ENCODE measurements at places on chromosomes 16 and 17.

GRCh38 chr17:65022751-65023700 lies 33.5 kb downstream of the GNA13 start:
- H3K27me3 ChIP-seq, result no peaks in the 10 kb centered on the region
- H3K36me3 ChIP-seq, result peaks cover 32% of the 10 kb centered on the region
- peak; percentile 41 for DNase-seq
- peaks cover 81% of the 10 kb centered on the region for H3K4me1 ChIP-seq

DNA sequence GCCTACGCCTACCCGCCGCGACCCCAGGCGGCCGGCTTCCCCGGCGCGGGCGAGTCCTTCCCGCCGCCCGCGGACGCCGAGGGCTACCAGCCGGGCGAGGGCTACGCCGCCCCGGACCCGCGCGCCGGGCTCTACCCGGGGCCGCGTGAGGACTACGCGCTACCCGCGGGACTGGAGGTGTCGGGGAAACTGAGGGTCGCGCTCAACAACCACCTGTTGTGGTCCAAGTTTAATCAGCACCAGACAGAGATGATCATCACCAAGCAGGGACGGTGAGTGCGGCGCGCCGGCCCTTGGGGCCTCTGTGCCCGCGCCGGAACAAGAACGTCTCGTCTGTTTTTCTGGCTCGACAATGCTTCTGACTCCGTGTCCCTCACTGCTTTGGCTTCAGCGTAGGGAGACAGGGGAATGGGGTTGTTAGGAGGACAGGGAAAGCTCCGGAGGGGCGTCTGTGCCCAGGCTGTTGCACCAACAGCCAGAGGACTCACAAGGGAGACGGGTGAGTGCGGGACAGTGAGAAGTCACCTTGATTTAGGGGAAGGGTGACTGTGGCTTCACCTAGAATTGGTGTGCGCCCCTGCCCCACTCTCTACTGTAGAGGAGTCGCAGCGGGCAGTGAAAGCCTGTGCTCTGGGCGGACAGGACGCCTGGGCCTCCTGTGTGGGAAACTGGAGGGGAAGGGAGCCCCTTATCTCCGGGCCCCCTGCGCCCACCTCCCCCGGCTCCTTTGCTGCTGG lies 806 bp downstream of the TBX21 start:
- peaks cover 46% of the 10 kb centered on the region for H3K36me3 ChIP-seq
- H3K27ac ChIP-seq, result peak overlapping the region; percentile 98
- peaks cover 60% of the 10 kb centered on the region for H3K4me1 ChIP-seq
- peak; percentile 43 for DNase-seq
- H3K27me3 ChIP-seq, result no peaks in the 10 kb centered on the region

GRCh38 chr17:82294064-82294773 lies 20.7 kb upstream of the CSNK1D start:
- H3K36me3 ChIP-seq, result peaks cover 16% of the 10 kb centered on the region
- no peak for DNase-seq

DNA sequence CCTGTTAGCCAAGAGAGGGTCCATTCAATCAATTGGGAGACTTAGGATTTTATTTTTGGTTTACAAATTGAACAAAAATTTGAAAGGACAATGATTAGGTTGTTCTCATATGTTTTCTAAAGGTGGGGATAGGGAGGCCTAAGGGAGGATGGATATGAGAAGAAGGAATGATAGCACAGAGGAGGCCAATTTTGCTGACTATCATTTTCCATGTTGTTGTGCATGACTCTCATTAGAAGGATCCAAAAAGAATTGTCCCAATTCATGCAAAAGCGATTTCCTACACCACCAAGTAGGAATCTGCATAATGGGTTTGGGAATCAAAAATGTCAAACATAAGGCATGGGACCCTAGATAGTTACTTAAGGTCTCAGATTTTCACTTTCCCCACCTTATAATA lies 524.8 kb downstream of the KIF2B start:
- H3K4me3 ChIP-seq, result no peak overlapping the region
- H3K27me3 ChIP-seq, result no peaks in the 10 kb centered on the region
- H3K36me3 ChIP-seq, result no peaks in the 10 kb centered on the region
- H3K4me1 ChIP-seq, result no peaks in the 10 kb centered on the region
- DNase-seq, result no peak
- no peak overlapping the region for H3K27ac ChIP-seq

DNA sequence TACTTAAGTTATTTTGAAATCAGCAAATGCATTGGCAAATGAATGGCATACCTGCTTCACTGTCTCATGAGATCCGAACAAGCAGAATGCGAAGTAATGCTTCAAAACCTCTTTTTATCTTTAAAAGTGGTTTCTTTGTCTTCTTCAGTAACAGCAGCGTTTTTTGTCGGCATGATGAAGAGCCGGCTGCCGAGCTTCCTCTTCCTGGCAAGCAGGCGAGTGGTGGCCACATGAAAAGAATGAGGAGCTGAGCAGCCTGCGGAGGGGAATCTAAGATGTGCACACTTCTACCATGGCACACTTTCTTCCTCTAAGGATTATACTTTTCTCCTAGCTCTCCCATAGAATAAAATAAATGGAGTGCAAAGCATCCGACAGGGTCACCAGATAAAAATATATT lies 42.4 kb upstream of the AKTIP start:
- H3K36me3 ChIP-seq, result no peaks in the 10 kb centered on the region
- H3K27me3 ChIP-seq, result peaks cover 20% of the 10 kb centered on the region
- H3K4me1 ChIP-seq, result peaks cover 40% of the 10 kb centered on the region
- no peak overlapping the region for H3K27ac ChIP-seq

DNA sequence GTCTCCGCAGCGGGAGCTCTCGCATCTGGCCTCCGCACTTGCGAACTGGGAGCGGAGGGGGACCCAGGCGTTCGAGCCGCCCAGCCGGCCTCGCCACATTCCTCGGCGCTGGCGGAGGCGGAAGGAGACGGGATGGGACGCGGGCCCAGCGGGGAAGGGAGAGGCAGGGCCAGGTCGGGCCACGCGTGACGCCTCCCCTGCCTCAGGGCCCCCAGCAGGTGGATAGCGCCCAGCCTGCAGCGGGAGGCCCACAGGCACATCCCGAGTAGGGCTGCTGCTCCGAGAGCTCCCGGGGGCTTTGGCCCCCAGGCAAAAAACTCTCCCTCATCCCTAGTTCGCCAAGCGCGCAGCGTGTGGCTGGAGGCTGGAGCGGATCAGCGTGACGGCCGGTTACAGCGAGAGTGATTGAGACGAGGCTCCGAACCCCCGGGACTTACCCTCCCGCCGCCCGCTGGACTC lies 800 bp downstream of the PLEKHH3 start:
- H3K4me1 ChIP-seq, result peaks cover 47% of the 10 kb centered on the region
- peak; percentile 43 for DNase-seq
- H3K4me3 ChIP-seq, result peak overlapping the region; percentile 66
- no peaks in the 10 kb centered on the region for H3K36me3 ChIP-seq
- H3K27me3 ChIP-seq, result peaks cover 26% of the 10 kb centered on the region

DNA sequence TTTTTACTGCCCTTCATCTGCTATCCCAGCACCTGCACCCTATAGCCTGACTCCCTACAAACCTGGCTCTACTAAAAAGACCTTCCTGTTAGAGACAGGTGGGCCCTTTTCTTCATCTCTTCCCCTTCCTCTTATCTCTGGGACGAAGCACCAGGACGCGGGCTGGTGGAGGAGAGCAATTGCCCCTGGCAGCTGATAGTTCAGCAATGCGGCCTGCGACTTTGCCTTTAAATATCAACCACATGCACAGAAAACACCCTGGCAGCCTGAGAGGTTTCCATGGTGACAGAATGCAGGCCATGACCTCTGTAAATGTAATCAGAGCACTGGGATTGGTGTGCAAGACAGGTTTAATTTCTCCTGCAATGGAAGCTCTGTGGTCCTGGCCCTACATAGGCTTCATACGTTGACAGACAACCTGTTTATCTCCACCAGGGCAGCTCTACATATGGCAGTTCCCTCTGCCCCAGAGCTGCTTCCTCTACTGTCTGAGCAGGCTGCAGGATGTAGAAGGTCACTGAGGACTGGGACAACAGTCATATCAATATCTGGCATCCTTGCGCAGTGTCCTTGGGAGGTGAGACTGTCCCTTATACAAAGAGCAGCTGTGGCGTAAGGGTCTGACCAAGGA lies 10.0 kb upstream of the SKAP1 start:
- no peaks in the 10 kb centered on the region for H3K27me3 ChIP-seq
- H3K36me3 ChIP-seq, result peaks cover 3% of the 10 kb centered on the region
- DNase-seq, result peak; percentile 60
- peaks cover 92% of the 10 kb centered on the region for H3K4me1 ChIP-seq
- peak overlapping the region; percentile 91 for H3K27ac ChIP-seq

DNA sequence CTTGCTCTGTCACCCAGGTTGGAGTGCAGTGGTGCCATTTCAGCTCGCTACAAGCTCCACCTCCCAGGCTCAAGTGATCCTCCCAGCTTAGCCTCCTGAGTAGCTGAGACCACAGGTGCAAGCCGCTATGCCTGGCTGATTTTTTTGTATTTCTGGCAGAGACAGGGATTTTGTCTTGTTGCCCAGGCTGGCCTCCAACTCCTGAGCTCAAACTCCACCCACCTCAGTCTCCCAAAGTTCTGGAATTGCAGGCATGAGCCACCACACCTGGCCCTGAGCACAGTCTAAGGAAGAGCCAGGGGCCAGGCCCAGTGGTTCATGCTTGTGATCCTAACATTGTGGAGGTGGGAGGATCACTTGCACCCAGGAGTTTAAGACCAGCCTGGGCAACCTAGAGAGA lies 21.8 kb upstream of the BCO1 start:
- no peaks in the 10 kb centered on the region for H3K36me3 ChIP-seq
- H3K27me3 ChIP-seq, result peaks cover 3% of the 10 kb centered on the region
- no peak overlapping the region for H3K4me3 ChIP-seq

DNA sequence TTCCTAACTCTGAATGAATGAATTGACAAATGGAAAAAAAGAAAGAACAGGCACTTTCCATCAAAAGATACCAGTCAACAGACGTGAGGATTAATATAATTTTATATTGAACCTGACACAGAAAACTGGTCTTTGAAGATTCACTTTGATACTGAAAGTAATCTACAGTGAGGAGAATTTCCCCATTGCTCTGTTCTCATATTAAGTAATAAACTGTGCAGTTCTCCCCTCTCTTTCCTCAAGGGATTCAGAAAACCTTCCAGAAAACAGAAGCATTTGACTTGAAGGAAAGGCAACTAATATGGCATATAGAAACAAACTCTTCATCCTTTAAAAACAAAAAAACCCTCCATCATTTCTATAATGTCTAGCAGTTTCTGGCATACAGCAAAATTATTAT lies 2.2 kb downstream of the TEX2 start:
- H3K4me3 ChIP-seq, result no peak overlapping the region
- H3K27me3 ChIP-seq, result no peaks in the 10 kb centered on the region
- peaks cover 2% of the 10 kb centered on the region for H3K36me3 ChIP-seq
- H3K4me1 ChIP-seq, result peaks cover 36% of the 10 kb centered on the region

- DNase-seq, result peak; percentile 97
- peak overlapping the region; percentile 76 for H3K4me3 ChIP-seq
- H3K4me1 ChIP-seq, result peaks cover 7% of the 10 kb centered on the region
Measured at GRCh38 chr16:57984443-57985203, 13.7 kb upstream of the CNGB1 start.

GRCh38 chr17:29125651-29126050 lies 54.5 kb downstream of the MYO18A start:
- H3K36me3 ChIP-seq, result no peaks in the 10 kb centered on the region
- no peaks in the 10 kb centered on the region for H3K27me3 ChIP-seq

GRCh38 chr17:48074322-48075081 lies 26.3 kb downstream of the NFE2L1 start:
- no peaks in the 10 kb centered on the region for H3K4me1 ChIP-seq
- no peak overlapping the region for H3K4me3 ChIP-seq
- H3K27ac ChIP-seq, result no peak overlapping the region
- peak; percentile 86 for DNase-seq

DNA sequence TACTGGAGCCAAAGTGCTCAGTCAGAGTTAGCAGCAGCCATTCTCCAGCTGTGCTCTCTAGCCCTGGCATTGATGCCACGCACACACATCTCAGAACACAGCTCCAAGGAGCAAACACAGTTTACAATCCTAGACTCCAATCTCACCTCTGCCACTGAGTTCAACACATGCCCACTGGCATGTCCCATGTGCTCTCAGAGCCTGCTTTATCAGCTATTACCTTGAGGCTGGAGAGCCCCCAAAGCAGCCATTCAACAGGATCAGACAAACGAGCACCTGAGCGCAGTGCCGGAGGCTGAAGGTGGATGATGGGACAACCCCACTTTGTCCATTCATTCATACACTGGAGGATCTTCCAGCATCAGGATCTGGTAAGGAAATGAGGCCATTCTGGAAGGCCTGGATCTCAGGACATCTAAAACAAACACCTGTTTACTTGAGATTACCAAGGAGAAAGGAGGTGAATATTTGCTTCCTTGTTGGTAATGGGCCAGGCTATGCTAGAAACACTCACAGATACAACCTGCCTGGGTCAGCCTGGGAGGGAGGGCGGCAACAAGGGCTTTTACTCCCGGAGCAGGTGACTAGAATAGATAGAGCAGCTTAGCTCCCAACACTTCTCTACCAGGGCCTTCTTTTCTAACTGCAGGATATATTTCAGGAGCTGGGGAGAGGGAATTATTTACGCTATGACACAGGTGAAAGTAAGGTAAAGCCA lies 25.4 kb downstream of the RANBP10 start:
- H3K4me3 ChIP-seq, result peak overlapping the region; percentile 14
- H3K4me1 ChIP-seq, result peaks cover 38% of the 10 kb centered on the region
- peak overlapping the region; percentile 91 for H3K27ac ChIP-seq
- DNase-seq, result peak; percentile 55
- peaks cover 9% of the 10 kb centered on the region for H3K36me3 ChIP-seq

- H3K27ac ChIP-seq, result no peak overlapping the region
- DNase-seq, result no peak
- no peaks in the 10 kb centered on the region for H3K27me3 ChIP-seq
- no peak overlapping the region for H3K4me3 ChIP-seq
- H3K4me1 ChIP-seq, result no peaks in the 10 kb centered on the region
Measured at GRCh38 chr16:12410837-12411490, 392.7 kb downstream of the CPPED1 start.

DNA sequence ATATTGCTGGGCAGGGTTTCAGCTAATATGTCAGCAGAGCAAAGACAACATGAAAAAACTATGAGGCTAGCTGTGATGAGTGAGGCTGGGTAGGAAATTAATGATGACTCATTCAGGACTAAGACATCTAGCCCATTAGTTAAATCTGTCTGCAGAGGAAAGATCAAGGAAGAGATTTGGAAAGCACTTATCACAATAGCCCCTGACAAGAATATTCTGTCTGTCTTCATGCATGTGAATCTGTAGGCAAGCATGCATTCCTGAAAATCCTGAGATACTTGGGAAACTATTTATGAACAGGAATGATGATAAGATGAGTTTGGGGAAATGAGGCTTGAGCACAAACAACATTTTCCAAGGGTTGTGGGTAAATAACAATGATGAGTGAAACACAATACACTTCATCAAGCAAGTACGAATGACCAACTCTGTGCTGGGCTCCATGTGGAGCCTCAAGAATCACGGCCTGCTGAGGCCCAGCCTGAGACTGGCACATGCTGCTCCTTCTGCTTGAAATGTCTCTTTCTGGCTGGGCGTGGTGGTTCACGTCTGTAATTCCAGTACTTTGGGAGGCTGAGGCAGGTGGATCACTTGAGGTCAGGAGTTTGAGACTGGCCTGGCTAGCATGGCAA lies 96.5 kb upstream of the ASIC2 start:
- DNase-seq, result no peak
- peaks cover 9% of the 10 kb centered on the region for H3K27me3 ChIP-seq
- no peak overlapping the region for H3K27ac ChIP-seq
- no peak overlapping the region for H3K4me3 ChIP-seq

- H3K36me3 ChIP-seq, result peaks cover 31% of the 10 kb centered on the region
- no peak overlapping the region for H3K27ac ChIP-seq
- DNase-seq, result no peak
- H3K4me1 ChIP-seq, result no peaks in the 10 kb centered on the region
- H3K27me3 ChIP-seq, result no peaks in the 10 kb centered on the region
Measured at GRCh38 chr16:89277641-89278341, 60.3 kb downstream of the ZNF778 start.

- no peaks in the 10 kb centered on the region for H3K27me3 ChIP-seq
- peak overlapping the region; percentile 90 for H3K27ac ChIP-seq
- peaks cover 8% of the 10 kb centered on the region for H3K36me3 ChIP-seq
- H3K4me1 ChIP-seq, result peaks cover 1% of the 10 kb centered on the region
- peak; percentile 66 for DNase-seq
- peak overlapping the region; percentile 66 for H3K4me3 ChIP-seq
Measured at GRCh38 chr17:7883781-7884386, 4.7 kb upstream of the CHD3 start.

Measured in activated CD4-positive, alpha-beta T cell treated with anti-CD3 and anti-CD28 coated beads for 36 hours (primary cell).